ENCODE measurements at places on chromosomes 7 and 10.

DNA sequence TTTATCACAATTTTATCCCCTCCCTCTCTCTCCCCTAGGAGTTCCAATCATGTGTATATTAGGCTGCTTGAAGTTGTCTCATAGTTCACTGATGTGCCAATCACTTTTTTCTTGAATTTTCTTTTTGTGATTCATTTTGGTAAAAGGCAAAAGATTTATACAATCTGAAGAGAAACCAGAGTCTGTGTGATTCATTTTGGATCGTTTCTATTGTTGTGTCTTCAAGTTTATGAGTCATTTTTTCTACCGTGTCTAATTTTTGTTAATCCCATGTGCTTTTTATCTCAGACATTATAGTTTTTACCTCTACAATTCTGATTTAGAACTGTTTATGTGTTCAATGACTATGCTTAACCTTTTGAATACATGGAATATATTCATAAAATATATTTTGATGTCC lies 483.9 kb upstream of the AUTS2 start:
- DNase-seq, result peak; percentile 16

GRCh38 chr7:80054356-80054755 lies 80.3 kb upstream of the GNAI1 start:
- DNase-seq, result peak; percentile 46

DNA sequence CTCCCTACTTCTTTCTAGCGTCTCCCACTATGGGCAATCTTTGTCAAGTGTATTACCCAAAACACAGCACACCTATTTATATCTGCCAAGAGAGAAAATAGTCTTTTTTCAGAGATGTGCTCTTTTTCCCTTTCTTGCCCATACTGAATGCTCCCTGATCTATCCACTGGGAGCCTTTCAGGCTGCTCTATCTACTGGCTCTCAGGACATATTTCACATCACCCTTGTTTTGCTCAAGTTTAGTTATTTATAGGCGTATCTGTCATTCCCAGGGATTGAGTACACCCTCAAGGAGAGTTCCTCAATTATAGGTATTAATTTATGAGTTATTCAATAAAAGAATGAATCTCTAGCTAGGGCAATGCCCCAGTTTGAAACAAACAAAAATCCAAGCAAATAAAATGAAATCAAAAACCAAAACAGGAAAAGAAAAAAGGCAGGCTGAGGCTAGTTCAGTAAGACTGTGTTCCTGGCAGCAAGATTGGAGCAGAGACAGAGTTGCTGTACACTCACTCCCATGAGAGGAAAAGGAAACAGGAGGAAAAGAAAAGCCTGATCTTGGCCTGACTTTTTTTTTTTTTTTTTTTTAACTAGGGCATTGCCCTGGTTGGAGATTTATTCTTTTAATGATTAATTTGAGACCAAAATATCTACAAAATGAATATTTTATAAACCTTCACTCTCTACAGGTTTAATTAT lies 665.9 kb upstream of the PCDH15 start:
- no peak for DNase-seq

GRCh38 chr10:99660662-99661376 lies 1.5 kb downstream of the ENTPD7 start:
- DNase-seq, result peak; percentile 51

DNA sequence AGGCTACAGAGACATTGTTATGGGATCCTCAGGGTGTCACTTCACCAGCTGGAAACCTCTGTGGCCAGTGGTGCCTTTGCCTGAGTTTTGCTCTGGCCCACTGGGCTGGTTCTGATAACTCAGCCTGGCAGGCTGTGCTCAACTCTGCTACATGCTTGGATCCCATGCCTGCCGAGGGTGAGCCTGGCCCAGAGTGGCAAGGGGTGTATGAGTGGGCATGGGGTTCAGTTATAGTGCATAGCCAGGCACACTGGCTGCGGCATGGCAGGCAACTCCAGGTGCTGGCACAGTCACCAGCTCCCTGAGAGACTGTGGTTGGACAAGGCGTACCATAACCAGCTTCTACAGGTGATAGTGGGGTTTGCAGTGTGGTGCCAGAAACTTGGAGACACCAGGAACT lies 107.0 kb upstream of the PCDH15 start:
- no peak for DNase-seq

GRCh38 chr7:155785536-155785935 lies 26.7 kb downstream of the SHH start:
- no peak for DNase-seq

DNA sequence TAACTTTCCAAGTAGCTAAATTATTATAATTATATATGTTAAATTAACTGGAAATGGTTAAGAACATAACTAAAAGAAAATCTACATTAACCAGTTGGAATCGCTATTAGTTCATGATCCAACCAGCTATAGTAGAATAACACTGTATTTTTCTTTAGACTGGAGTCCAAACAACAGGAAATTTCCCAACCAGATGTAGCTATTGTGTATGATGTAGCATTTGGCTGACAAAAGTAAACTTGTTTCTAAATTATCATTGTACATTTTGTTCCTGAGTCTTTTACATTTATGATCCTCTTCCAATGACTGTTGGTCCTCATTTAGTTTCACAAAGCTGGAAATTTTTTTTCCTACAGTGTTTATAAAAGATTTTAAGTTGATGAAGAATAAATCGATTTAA lies 62.1 kb downstream of the PAPSS2 start:
- no peak for DNase-seq

- DNase-seq, result no peak
Observed at GRCh38 chr7:86328801-86329433, 314.8 kb upstream of the GRM3 start.

DNA sequence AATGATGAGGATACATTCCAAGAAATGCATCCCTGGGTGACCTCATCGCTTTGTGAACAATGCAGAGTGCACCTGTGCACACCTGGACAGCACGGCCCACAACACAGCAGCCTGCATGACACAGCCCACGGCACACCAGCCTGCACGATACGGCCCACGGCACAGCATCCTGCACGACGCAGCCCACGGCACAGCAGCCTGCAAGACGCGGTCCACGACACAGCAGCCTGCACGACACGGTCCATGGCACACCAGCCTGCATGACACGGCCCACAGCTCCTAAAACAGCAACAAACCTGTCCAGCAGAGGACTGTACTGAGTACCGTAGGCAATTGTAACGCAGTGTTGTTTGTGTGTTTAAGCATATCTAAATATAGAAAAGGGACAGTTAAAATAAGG lies 134.7 kb upstream of the PPP2R2D start:
- DNase-seq, result no peak

- DNase-seq, result no peak
Observed at GRCh38 chr10:1180071-1180730, 124.0 kb downstream of the WDR37 start.

DNA sequence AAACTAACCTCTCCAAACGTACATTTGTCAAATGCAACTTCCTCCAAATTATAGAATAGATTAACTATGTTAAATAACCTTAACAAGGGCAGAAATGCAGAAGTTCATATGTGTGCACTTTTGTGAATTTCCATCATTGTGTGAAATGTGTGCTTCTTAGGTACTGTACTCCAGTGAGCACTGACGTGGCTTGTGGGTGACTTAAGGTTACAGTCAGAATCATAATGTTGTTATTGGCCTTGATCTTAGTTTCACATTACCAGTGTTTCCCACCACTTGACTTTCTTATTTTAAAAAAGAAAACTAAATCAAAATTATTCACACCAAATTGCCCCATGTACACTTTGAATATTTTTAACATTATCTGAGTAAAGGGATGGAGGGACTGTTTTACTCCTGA lies 155.1 kb upstream of the FZD8 start:
- DNase-seq, result no peak

GRCh38 chr7:77466450-77466849 lies 50.3 kb upstream of the GSAP start:
- no peak for DNase-seq

DNA sequence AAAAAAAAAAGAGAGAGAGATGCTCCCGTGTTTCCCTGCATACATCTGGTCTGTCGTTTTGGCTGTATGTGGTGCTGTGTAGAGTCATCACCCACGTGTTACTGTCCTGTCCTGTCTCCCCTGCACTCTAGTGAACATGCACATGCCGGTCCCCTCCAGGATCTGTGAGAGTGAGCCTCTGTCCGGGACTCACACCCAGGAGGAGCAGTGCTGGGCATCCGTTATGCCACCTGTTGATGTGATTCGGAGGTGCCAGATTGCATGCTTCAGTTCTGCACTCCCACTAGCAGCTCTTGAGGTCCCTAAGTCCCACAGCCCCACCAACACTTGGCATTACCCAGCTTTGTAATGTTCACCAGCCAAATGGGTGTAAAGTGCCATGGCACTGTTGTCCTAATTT lies 16.4 kb downstream of the GHRHR start:
- DNase-seq, result no peak

DNA sequence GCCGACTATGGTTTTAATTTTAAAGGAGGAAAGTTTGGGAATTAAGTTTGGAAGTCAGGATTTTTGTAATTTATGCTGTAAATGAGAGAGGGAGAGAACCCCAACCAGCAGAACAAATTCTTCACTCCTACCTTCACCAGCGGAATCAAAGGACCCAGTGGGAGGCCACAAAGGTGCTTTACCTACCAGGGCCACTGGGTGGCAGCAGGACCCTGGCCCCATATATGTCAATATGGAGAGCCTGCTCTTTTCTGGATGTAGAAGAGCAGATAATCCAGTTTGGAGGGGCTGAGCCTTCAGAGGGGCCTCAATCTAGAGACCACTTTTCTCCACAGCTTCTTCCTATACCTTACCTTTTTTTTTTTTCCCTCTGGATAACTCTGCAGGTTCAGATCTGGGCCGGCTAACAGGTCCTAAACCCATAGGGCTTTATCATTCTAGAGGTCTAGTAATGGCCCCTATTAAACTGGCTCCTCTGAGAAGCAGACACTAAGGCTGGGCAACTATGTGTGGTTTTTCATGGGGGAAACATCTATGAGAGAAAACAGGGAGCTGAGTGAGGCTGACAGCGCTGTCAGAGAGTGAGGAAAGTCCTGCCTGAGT lies 8.5 kb upstream of the SCD start:
- peak; percentile 42 for DNase-seq

- no peak for DNase-seq
Observed at GRCh38 chr7:82286096-82286797, 157.3 kb downstream of the CACNA2D1 start.

DNA sequence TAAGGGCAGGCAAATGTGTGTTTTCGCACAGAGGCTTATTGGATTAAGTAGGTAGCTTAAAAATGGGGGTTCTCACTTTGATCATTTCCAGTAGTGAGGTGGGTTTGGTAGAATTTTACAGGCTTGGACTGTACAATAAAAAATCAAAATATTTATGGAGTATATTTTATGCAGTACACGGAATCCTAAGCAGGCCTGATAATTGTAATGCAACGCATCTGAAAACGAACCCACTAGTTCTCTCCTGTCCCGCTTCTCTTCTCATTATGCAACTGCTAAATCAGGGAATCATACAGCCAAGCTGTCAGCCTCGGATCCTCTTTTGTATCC lies 377 bp upstream of the POLR1F start:
- DNase-seq, result no peak
